ENCODE measurements at places on chromosomes 3 and 15.

DNA sequence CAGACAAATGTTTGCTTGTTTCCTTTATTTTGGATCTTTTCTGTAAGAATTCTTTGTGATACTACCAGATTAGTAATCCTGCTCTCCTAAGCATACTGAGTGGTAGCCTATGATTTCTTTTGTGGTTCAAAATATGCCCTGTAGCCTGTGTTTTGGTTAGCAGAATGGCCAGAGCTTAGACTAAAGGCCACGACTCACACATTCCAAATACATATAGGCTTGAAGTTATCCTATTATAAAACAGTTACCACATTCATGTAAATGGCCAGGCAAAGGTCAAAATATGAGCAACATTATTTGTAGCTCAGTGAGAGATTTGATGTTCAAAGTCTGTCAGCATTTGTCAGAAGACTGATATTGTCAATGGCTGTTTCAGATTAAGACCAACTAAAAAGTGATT lies 84.5 kb downstream of the MITF start:
- DNase-seq, result no peak

GRCh38 chr3:67781218-67781617 lies 126.8 kb upstream of the SUCLG2 start:
- DNase-seq, result no peak

DNA sequence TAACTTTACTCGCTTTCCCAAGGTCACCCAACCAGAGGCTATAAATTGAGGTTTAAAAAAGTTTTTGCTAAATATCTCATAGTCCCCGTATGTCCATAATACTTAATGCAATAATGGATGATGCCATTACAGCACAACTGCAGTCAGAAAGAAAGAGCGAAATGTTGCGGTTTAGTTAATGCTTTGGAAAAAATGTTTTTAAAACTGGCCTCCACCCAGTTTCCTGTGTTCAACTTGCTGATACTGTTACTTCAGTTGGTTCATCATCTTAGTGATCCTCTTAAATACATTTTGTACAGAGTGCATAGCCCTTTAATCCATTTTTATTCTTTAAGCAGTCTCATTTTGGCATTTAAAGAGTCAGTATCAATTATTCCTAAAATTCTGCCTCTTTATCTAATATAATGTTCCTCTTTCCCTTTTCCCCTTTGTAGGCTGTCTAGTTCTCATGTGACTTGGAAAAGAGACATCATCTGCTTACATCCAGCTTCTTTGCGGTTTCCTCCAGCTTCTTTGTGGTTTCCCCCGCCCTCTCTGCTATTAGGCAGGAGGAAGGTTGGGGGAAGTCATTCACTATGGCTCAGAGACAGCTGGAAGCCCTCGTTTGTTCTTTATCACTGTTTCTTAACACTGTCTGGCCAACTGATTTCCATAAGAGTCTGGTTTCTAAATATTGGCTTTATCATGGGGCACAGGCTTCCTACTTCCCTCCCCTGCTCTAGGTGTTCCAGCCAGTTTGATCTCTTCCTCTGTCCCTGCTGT lies 154.3 kb downstream of the GOLIM4 start:
- DNase-seq, result no peak

DNA sequence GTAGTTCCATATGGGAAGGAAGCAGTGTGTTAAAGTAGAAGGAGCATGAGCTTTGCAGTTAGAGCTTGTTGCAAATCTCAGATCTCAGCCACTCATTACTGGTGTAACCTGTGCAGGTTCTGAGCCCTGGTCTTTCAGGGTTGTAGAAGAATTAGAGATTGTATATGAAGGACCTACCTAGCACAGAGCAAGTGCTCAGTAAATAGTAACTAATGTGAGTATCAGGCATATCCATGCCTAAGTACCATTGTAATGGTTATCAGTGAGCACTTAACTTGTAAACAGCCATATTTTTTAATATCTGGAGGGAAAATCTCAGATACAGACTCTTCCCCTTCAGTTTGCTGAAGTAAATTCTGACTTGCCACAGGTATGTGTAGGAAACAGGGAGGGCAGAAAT lies 59.3 kb downstream of the MAP6D1 start:
- DNase-seq, result no peak

DNA sequence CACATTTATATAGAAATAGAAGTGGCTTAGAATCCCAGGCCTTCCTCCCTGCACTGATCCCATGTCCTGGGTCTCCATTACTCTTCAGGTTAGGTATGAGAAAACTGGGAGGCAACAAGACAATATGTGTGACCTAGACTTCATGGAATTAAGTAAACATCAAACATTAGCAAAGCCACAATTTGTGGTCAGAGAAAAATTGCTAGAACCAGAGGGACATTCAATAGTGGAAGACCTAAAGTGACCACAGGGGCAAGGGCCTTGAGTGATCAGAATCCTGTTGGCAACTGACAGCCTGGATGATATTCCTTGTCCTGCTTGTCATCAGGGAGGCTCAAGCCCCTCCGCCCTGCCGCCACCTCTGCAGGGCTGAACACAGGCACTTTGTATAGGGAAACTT lies 322.8 kb upstream of the CTNNB1 start:
- no peak for DNase-seq

GRCh38 chr3:122146466-122146865 lies 37.0 kb upstream of the CASR start:
- DNase-seq, result peak; percentile 61

DNA sequence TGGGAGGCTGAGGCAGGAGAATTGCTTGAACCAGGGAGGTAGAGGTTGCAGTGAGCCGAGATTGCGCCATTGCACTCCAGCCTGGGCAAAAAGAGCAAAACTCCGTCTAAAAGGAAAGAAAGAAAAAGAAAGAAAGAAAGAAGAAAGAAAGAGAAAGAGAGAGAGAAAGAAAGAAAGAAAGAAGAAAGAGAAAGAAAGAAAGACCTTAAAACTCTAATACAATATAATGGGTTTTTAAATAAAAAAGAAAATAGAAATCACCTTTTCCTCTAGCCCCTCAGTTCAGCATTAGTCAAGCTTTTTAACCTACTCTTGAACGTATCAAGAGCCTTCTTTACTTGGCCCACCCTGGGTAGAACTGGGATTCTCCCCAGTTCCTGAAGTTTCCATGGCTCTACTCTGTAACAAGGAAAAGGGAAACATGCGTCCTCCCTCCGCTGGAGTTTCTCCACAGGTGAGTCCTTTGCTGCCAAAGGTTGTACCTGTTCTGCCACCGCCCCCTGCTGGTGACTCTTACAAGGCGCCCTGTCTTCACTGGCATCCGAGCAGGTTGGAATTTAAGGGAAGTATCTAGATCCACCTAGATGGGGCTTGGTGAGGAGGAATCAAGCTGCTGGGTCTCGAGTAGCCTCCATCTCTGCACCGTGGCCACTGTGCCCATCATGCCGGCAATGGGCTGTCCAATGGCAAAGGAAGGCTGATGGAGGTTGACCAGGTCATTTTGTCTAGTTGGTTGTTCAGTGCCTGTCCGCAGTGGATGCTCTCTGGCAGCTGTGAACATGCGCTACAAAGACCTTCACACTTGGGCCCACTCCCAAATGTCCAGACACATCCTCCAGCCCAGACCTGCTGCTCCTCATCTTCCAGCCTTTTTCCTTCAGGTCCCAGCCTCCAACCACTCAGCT lies 20.6 kb upstream of the EPHB3 start:
- peak; percentile 66 for DNase-seq

GRCh38 chr3:119481079-119481478 lies 12.3 kb downstream of the POGLUT1 start:
- DNase-seq, result no peak

- DNase-seq, result no peak
Measured at GRCh38 chr3:6743067-6743720, 117.7 kb upstream of the GRM7 start.

DNA sequence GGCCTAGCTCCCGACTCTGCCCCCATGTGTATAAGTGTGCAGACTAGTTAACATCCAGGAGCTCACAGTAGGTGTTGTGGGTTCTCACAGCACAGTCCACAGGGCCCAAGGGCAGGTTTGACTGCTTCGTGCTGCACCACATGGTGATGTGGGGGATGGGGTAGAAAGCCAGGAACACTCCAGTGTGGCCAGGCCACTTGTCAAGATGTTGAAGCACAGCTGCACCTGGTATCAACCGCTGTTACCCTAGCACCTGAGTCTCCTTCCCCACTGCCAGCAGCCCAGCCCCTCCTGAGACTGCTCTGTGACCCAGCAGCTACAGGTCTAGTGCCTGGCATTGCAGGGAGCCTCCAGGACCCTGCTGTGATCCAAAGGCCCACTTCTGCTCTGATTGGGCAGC lies 53.4 kb downstream of the CHDH start:
- no peak for DNase-seq

DNA sequence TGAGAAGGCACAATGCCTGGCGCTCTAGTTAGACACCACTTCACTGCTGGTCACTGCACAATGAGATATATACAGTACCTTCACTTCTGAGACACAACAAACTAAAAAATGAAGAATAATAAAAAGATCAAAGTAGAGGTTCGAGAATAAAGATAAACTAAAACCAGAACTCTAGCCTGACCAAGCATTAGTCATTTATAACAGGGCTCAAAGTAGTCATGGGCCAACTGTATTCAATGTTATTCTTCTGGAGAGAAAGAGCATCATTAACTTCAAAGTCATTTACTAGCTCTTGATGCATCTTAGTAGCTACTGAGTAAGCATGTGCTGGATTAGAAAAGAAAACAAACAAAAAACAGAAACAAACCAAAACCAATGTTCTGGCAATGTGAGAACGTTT lies 145.2 kb downstream of the SSR3 start:
- DNase-seq, result no peak

DNA sequence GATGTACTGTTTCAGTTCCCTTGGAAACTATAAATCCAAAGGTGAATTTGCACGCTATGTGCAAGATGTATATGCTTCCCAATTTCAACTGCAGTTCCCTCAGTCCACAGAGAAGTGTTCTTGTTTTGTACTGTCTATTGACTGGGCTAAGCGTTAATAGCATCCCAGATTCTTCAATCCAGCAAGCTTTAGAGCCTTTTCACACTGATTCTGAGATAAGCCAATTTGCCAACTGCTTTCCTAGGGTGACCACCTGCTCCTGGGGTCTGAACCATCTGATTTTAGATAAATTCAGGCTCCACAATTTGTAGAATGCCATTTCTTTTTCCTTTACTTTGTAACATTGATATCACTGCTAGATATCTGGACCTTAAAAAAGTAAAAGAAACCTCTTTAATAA lies 340.1 kb downstream of the PTPRG start:
- DNase-seq, result no peak

DNA sequence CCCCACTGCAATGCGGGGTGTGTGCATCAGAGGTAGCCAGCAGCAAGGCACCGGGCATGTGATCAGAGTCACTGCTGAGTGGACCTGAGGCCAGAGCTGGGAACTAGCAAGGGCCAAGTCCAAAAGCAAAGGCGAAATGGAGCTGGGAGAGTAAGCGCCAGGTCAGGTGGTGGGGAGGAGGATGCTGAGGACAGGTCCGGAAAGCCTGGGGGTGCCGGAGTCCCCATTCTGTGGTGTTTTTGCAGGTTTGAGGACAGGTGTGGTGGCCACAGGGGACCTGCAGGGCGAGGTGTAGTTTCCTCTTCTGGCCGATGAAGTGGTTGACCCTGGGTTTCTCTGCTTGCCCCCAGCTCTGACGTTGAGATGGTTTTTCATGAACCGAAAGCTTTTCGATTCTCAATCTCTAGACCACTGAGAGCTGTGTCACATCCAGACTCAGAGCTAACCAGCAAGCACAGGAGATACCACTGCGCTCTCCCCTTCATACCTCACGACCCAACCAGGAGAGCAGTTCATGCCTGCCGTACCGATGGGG lies 35.0 kb upstream of the HES1 start:
- DNase-seq, result peak; percentile 82

GRCh38 chr15:72706266-72706665 lies 20.3 kb downstream of the BBS4 start:
- no peak for DNase-seq

DNA sequence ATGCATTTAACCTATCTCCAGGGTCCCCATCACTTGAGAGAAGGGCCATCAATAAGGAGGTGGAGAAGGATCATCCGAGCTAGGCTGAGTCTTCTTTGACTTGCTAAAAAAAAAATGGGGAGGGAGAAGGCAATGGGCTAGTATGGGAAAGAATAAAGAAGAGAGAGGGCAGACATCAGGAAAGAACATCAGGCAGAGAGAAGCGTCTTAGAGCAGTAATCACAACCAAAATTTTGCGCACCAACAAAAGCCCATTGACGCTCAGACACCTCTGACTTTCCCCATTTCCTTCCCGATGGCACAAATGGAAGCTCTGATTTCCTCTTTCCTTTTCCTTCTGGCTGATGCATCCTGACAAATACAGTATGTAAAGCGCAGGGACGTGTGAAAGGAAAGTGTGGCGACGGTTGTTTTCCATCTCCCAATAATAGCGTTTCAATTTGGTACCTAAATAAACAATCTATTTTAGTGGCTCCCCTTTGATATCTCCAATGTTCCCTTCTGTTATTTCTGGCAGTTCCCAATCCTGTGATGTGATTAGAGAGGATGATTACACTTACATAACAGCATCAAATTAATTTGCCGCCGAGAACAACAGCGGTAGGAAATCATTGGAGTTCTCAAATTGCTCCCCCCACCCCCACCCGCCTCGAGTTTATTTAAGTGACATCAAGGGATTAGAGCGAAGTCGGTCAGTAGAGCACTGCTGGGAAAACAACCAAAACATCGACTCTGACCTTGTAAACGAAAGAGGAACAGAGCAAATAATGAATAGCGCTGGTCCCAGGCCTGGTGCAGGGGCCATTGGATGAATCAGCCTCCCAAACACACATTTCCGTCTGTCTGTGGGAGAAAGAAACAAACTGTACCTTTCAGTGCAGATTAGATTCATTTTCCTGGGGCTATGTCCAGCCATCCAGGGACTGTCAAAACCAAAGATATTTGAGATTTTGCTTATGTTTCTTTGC lies 273.3 kb upstream of the ICE2 start:
- DNase-seq, result no peak

DNA sequence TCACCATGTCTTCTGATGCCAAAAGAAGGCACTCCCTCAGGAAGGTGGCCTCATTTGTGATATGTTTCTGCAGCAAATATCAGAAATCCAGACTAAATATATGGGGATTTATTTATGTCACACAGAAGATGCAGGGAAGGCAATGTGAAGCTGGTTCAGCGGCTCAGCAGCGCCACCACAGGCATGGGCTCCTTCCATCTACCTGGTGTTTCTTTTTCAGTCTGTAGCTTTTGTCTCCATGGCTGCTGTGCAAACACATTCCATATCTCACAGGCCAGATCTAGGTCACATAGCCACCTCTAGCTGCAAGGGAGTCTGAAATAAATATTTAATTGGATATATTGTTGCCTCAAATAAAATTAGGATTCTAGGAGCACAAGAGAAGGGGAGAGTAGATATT lies 502.1 kb upstream of the IL12A start:
- no peak for DNase-seq

GRCh38 chr15:64209680-64210334 lies 47.0 kb upstream of the PPIB start:
- DNase-seq, result peak; percentile 45

- DNase-seq, result no peak
Measured at GRCh38 chr15:69299451-69299886, 757 bp downstream of the PAQR5 start.

DNA sequence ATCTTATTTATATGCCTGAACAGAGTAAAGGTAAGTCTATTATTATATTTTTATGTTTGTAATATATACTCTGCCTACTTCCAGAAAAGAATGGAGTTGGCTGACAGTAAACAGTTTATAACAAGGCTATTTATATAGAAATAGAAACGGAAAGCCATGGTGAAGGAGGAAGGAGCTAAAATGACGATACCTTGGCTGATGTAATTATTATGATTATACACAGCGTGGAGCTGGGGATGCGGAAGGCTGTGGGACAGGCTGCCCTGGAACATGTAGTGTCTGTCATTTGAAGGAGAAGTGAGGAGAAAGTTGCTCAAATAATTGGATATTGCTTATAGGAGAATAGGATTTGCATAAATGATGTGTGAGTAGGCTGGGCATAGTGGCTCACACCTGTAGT lies 37.8 kb downstream of the CEMIP start:
- no peak for DNase-seq
